NCI-H774 (cell line): ENCODE measurements at places on chromosomes 5 and 9.

DNA sequence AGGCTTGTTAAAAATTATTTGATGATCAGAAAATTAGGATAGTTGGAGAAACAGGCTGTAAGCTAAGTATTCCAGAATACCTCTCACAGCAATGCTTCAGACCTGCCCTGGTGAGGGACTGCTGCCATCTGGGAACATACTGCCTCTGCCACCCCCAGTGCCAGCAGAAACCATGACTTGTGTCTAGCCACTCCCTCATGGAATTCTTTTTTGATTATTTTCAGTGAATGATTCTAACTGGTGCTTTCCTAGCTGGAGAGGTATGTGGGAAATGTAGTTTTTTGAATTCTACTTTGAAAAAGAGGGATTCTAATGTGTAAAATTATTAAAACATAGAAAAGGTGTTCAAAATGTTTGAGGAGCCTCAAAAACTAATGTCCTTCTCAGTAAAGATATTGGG lies 126.3 kb downstream of the HMHB1 start:
- no peak for DNase-seq

DNA sequence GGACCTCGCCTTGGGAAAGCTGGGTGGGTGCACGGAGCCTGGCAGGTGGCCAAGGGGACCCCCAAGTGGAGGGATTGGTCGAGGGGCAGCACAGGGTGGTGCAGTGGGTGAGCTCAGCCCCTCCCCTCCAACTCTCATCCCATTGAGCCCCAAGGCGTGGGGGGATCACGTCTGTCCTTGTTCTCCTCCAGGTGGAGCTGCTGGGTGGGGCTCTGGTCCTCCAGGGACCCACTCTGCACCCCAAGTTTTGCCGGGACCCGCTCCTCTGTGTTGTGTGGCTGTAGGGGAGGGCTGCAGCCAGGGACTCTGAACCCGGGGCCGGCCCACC lies 3.6 kb upstream of the FUT7 start:
- no peak for DNase-seq

DNA sequence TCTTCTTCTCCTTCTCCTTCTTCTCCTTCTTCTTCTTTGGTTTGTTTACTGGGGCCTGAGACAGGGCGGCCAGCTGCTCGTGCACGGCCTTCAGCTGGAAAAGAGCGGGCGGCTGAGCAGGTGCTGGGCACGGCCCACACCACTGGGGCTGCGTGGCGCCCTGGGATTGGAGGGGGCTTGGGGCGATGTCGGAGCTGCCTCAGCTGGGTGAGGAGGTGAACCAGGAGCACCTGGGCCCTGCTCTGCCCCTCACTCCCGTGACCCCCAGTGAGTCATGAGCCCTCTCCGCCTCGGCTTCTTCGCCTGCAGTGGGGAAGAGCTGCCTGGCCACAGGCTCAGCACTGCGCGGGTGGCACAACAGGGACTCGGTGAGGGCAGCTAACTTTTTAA lies 14.9 kb downstream of the BRD3OS start:
- DNase-seq, result no peak

DNA sequence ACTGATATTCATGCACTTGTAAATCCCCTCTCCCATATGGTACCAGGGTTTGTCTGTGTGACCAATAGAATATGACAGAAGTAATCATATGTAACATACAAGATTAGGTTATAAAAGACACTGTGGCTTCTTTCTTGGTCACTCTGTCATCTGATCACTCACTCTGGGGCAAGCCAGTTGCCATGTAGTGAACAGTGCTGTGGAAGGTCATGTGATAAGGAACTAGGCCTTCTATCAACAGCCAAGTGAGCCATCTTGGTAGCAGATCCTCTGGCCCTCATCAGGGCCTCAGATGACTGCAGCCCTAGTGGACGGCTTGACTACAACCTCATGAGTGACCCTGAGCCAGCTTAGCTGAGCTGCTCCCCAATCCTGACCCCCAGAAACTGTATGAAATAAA lies 30.0 kb upstream of the MATR3 start:
- DNase-seq, result no peak

DNA sequence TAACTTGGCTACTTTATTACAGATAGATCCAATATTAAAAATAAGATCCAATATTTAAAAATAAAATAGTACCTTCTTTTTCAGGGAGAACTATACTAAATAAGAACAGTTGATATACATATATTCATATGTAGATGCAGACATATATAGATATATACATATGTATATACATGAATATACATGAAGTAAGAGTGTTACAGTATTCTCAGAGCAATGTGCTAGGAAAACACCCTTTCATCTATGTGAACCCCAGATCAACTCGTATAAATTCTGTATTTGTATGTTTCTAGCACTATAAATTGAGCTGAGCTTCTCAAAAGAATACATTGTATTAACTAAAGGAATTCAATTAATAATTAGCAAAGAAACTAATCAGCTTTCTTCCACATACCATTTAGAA lies 287.6 kb downstream of the PDE4D start:
- DNase-seq, result no peak

DNA sequence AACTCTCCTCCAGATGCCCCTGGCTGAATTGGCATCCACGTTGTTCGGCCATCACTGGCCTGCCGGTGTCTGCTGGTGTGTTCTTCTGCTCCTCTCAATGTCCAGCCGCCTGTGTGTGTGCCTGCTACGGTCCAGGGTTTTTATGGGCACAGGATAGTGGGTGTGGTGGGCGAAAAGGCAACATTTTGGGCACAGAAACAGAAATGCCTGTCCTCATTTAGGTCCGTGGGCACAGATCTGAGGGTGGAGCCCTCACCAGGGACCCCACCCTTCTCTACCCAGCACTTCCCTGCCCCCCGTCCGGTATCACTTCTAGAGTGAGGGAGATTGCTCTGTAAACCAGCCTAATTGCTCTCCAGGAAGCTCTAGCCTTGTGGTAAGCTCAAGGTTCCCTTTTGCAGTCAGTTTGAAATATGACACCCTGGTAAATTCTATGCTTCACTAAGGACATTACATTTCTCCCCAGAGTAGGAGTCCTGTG lies 410.1 kb downstream of the MAT2B start:
- no peak for DNase-seq
